HT-29 (cell line): ENCODE measurements at places on chromosomes 6 and 20.

- no peak for DNase-seq
Measured at GRCh38 chr6:157383471-157383870, 2.5 kb downstream of the ZDHHC14 start.

- no peak for DNase-seq
Measured at GRCh38 chr6:158008864-158009113, 27.1 kb downstream of the SYNJ2 start.

- no peak for DNase-seq
Measured at GRCh38 chr20:44495802-44496481, 20.3 kb downstream of the TTPAL start.

DNA sequence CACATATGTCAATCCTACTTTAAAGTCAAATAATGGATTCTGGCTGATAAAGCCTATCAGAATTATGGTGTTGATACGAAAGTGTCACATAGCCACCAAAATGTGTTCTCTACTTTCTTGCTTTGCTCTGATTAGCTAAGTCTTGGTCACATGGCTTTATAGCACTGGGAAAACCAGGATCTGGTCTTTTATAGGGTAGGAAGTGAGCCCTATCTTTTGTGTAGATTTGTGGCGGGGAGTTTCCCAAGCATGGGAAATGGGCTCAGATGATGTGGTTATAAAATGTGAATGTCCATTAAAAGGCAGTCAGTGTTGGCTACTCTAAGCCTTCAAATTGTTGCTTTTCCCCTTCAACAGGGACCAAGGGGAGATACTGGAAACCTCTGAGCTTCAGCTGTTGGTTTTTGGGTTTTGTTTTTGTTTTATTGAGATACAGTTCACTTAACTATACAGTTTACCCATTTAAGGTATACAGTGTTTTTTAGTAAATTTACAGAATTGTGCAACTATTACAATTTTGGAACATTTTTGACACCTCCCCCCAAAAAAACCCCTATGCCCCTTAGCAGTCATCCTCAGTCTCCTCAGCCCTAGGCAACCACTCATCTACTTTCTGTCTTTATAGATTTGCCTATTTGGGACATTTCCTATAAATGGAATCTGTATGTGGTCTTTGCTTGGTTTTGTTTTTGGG lies 12.2 kb downstream of the RRP36 start:
- DNase-seq, result no peak

DNA sequence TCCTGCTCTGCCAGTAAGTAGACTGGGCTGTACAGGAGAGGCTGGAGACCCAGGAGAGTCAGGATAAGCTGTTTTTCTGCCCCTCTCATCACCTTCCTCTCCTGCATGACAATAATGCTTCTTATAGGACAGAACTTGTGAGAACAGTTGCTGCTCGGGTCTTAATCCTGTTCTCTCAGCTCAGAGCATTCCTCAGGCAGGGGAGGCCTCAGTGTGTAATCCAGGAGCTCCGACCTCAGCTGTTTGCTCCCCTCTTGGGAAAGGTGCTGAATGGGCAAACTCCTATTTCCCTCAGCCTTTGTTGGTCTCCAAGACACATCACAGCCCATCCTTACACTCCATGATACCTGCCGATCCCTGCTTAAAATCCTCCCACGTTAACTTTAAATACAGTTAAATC lies 134.9 kb upstream of the LRFN2 start:
- DNase-seq, result no peak

GRCh38 chr6:10315658-10316372 lies 99.1 kb downstream of the TFAP2A start:
- no peak for DNase-seq

DNA sequence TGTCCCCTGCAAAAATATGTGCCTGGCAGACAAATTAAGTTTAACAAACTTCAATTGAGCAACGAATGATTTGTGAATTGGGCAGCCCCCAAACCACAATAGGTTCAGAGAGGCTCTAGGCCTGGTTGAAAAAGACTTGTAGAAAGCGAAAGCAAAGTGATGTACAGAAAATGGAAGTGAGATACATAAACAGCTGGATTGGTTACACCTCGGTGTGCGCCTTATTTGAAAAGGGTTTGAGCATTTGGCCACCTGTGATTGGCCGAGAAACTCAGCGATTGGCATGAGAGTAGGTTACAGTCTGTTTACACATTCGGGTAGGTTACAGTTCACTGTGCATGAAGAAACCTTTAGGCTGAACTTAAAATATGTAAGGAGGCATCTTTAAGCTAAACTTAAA lies 136.9 kb downstream of the CD83 start:
- no peak for DNase-seq

DNA sequence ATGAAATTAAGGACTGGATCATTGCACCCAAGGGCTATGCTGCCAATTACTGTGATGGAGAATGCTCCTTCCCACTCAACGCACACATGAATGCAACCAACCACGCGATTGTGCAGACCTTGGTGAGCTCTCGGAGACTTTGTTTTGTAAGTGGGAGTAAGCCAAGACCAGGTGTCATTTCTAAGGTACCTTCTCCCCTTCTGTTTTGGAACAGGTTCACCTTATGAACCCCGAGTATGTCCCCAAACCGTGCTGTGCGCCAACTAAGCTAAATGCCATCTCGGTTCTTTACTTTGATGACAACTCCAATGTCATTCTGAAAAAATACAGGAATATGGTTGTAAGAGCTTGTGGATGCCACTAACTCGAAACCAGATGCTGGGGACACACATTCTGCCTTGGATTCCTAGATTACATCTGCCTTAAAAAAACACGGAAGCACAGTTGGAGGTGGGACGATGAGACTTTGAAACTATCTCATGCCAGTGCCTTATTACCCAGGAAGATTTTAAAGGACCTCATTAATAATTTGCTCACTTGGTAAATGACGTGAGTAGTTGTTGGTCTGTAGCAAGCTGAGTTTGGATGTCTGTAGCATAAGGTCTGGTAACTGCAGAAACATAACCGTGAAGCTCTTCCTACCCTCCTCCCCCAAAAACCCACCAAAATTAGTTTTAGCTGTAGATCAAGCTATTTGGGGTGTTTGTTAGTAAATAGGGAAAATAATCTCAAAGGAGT lies 30.4 kb downstream of the TXNDC5 start:
- no peak for DNase-seq

GRCh38 chr20:3313683-3314065 lies 74.7 kb upstream of the SLC4A11 start:
- no peak for DNase-seq

GRCh38 chr6:26478985-26479278 lies 21.2 kb upstream of the BTN1A1 start:
- DNase-seq, result no peak

DNA sequence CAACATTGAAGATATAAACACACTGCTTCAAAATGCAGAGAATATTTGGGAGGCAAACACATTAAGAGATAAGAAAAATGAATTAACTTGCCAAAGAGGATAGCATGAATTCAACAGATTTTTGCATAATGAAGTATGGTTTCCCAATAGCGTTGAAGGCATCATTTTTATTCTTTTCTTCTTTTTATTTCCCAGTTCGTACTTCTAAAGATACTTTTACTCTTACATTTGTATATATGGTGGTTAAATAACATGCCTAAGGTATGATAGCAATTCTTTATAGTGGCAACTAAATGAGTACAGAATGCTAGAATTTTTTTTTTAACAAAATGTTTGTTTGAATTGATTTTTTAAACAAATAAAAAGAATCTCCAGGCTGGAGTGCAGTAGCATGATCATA lies 473.4 kb upstream of the MARCKS start:
- no peak for DNase-seq

DNA sequence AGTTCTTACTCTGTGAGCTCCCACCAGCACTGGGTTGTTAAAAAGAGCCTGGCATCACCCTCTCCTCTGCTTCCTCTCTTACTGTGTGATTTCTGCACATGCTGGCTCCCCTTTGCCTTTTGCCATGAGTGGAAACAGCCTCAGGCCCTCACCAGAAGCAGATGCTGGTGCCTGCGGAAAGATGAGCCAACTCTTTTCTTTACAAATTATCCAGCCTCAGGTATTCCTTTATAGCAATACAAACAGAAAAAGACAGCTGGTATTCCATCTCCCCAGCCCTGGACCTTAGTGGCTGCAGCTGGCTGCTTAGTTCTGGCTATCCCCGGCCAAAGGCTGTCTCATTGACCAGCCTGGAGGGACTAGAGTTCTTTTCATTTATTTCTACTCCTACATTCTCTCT lies 129.1 kb downstream of the IMPG1 start:
- DNase-seq, result no peak

DNA sequence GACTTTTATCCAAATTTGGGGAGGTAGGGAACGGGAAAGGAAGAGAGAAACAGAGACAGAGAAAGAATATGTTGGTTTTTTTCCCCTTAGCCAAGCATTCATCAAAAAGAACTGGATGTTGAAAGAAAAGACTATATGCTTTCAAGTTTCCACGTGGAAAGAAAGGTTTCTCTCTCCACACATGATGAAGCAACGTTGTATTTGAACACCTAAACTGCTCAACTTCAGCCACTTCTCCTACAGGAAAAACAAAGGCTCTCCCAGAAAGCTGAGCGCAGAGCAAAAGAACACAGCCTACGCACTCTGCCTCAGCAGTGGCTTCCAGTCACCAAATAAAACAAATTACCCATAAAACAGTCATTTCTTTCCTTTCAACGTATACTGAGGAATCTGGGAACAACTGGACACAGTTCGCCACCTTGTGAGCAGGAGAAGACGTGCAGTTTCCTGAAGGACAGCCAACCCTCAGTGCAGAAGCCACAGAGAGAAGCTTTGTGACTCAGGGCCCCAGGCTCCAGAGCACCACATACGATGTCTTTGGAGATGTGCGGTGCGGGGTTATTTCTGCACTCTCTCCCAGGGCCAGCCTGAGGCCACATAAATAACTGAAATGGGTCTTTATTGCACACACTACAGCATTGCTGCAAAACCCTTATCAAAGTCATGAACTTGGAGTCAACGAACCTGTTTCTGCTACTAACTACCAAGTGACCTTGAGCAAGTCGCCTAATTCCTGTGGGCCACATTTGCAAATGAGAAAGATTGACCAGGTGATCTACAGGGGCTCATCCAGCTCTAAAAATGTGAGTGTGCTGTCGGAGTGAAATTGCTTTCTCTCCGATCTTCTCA lies 10.1 kb downstream of the IL17F start:
- DNase-seq, result peak; percentile 71

- no peak for DNase-seq
Measured at GRCh38 chr6:92767101-92767500, 652.3 kb downstream of the EPHA7 start.

GRCh38 chr6:49632727-49633126 lies 3.9 kb downstream of the RHAG start:
- DNase-seq, result no peak

DNA sequence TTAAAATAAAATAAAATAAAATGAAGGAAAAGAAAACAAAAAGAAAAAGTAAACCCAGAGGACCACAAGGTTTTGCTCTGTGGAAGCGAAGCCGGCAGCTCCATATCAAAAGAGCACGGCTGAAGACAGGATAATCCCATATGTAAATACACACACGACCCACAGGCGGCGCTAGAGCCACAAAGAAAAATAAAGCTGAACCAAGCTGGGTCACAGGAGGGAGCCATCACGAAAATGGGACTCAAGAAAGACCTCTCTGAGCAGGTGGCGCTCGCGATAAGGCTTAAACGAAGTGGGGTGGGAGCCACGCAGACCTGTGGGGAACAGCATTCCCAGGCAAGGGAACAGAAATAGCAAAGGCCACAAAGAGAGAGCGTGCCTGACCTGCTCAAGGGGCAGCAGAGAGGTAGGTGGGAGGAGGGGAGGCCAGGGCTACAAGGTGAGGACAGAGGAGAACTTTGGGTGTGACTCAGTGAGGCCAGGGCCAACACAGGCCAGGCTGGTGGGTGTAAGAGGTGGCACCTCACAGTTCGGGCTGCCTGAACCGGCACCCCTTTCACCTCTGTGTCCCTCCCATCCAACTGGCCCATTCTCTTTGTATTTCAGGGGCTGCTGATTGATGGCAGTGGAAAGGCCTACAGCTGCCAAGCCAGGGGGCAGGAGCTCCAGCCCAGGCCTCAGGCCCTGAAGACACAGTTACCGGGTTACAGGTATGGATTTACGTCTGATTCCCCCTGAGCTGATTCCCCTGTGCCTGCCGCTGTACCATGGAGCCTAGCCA lies 26.0 kb downstream of the PTGIS start:
- DNase-seq, result peak; percentile 98

- no peak for DNase-seq
Measured at GRCh38 chr6:127453845-127454619, 5.2 kb downstream of the KIAA0408 start.

DNA sequence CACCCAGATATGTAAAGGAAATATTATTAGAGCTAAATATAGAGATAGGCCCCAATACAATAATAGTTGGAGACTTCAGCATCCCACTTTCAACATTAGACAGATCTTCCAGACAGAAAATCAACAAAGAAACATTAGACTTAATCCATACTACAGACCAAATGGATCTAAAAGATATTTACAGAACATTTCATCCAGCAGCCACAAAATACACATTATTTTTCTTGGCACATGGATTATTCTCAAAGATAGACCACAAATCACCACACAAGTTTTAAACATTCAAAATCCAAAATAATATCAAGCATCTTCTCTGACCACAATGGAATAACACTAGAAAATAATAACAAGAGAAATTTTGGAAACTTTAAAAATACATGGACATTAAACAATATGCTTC lies 1159.1 kb upstream of the CITED2 start:
- no peak for DNase-seq

GRCh38 chr20:24698706-24699206 lies 229.3 kb downstream of the SYNDIG1 start:
- no peak for DNase-seq

GRCh38 chr6:51640021-51640420 lies 447.4 kb downstream of the PKHD1 start:
- no peak for DNase-seq

GRCh38 chr6:158257781-158258180 lies 54.5 kb upstream of the TULP4 start:
- no peak for DNase-seq

- peak; percentile 23 for DNase-seq
Measured at GRCh38 chr6:139764498-139764986, 390.1 kb upstream of the CITED2 start.

DNA sequence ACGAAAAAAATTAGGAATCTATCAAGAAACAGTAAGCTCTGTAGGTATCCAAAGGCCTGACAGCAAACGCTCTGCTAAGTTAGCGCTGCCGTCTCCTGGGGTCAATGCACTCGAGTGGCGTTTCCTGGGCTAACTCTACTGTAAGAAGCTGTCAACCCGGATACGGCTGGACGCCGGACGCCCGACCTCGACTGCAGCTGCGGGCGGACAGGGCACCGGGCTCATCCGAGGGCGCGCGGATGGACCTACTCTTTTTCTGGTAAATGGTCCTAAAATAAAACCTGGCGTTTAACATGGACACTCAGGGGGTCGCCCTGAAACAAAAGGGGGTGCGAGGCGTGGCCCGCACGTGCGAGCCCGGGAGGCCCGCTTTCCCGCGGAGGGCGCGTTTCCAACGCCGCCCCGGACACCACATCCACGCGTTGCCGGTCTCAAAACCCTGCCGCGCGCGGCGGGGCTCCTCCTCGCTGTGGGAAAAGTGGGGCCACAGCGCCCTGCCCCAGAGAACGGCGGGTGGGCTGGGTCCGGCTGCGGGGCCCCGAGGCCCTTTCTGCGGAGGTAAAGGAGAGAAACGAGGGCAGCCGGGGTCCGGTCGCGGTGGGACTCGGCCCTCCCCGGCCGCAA lies 537 bp downstream of the TCP1 start:
- DNase-seq, result peak; percentile 41
